ENCODE measurements at places on chromosomes 13 and 19.
A peak's percentile ranks its signal among the peaks of the same experiment; 100 is the strongest.

- DNase-seq: no peak
Observed at GRCh38 chr13:90968166-90968904, 379.2 kb upstream of the MIR17HG start.

- no peak for DNase-seq
Observed at GRCh38 chr13:82165396-82166174, 1716.7 kb downstream of the SLITRK1 start.

GRCh38 chr19:40599902-40600569 lies 1.1 kb upstream of the LTBP4 start:
- DNase-seq: no peak

DNA sequence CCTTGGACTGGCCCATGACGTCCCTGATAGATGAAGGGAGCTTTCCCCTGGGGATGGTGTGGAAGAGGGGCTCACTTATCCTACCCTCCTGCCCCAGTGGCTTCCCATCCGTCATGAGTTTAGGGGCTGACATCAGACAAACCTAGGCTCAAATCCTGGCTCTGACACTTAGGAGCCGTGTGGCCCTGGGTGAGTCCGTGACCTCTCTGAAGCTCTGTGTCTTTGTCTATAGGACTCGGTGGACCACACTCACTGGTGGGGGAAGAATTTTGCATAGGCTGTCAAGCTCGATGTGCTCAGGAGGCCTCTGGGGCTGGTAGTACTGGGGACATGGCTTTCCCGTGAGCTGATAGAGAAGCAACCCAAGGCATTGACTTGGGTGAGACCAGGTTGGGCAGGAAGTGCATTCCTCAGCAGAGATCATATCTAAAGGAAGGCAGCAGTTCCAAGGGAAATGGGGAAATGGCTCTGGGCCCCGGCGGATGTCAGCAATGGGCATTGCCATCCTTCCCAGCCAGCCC lies 17.4 kb upstream of the AP1M2 start:
- no peak for DNase-seq

DNA sequence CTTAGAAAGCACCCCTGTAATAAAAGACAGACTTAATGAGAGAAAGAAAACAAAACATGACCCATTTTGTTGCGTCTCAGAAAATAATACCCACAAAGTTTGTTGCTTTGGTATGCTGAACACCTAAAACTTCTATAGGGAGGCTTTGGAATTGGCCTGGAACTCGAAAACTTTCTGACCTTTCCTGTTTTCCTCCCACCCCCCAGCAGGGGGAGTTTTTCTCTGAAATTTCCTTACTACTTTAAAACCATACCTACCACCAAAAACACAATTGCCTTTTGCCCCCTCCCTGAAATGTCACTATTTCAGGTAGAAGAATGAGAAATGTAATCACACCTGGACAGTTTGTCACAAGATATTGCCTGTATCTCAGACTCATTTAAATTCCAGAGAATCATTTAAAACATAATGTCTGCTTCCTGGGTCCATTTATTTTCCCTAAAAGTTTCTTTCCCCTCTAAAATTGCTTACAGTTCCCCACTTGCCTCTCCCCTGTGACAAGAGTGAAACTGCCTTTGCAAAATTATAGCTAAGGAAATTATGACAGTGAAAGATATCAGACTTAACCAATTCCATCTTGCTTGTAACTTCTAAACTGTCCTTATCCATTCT lies 2700.2 kb downstream of the PCDH9 start:
- DNase-seq: no peak

- no peak for DNase-seq
Observed at GRCh38 chr13:75421133-75421532, 60.8 kb downstream of the TBC1D4 start.

DNA sequence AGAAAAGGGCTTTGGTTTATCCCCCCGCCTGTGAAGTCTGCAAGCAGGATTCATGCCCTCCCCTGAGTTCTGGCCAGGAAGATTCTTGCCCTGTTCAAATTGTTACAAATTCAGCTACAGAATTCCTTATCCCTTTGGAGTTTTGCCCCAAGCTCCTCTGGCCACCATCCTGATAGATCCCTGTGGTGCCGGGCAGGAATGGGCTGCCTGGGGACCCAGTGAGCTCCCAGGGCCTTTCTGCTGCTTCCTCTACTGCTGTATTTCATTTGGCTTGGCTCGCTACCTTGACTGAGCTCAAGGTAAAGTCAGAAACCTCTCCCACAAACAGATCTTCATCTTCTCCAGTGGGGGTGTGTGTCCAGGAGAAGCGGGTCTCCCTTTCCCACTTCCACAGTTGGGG lies 194.6 kb upstream of the NBEA start:
- DNase-seq: no peak

DNA sequence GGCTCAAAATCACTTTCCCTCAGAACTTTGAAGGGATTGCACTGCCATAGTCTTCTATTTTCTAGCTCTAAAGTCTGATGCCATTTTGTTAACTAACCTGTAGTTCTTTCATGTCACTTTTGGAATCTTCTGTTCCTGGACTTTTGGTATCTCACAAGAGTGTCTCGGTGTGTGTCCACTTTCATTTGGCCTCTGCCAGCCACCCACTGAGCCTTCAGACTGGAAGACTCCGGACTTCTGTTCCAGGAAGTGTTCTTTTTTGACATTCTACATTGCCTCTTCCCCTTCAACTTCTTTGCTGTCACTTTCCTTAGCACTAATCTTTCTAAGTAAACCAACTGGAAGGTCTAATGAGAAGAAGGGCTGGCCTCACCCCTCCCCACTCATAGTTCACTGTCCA lies 25.0 kb upstream of the LAMP1 start:
- no peak for DNase-seq

- no peak for DNase-seq
Observed at GRCh38 chr13:41842036-41842620, 118.8 kb downstream of the VWA8 start.

GRCh38 chr13:100491164-100491842 lies 97.3 kb downstream of the GGACT start:
- no peak for DNase-seq

DNA sequence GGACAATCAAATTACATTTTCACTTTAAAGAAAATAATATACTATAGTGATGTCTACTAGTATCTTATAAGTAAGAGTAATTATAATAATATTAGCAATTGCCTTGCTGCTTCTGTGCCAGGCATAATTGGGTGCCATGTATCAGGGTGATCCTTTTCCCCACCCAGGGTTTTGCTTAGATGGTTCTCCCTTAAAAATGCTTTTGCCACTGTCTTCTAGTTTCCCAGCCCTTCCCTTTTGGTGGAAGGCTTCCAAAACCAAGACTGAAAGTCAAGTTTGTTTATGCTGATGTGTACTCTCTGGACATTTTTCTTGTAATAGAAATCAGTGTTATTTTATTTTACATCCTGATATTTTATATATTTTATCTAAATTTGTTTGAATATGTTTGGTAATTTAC lies 77.8 kb downstream of the ITGBL1 start:
- DNase-seq: no peak

GRCh38 chr13:60448907-60449510 lies 52.0 kb downstream of the TDRD3 start:
- peak; percentile 34 for DNase-seq

- peak; percentile 76 for DNase-seq
Observed at GRCh38 chr13:42883771-42884467, 102.5 kb downstream of the FAM216B start.

GRCh38 chr19:9797871-9798270 lies 21.0 kb downstream of the FBXL12 start:
- DNase-seq: no peak

- DNase-seq: no peak
Observed at GRCh38 chr13:44407379-44407778, 33.8 kb downstream of the SERP2 start.

DNA sequence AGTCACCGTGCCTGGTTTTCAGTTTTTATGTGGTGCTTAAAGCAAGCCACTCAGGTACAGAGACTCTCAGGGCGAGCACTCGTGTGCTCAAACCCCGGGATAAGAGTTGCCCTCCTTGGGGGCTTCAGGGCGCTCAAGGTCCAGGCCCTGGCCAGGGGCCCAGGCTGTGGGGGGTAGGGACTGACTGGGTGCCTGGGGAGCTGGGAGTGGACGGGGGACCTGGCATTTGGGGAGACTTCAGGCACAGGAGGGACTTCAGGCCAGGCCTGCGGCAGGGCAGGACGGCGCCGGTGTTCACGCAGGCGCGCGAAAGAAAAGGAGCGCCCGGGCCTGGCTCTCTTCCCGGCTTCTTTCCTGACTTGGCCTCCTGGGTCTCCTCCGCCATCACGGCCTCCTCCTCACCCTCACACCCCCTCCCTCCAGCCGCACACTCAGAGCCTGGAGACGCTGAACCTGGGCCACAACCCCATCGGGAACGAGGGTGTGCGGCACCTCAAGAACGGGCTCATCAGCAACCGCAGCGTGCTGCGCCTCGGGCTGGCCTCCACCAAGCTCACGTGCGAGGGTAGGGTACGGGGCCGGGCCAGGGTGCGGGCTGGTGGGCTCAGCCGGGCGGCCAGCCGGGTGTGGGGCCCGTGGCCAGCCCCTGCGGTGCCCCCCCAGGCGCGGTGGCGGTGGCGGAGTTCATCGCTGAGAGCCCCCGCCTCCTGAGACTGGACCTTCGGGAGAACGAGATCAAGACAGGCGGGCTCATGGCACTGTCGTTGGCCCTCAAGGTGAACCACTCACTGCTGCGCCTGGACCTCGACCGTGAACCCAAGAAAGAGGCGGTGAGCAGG lies 16.1 kb downstream of the NKPD1 start:
- no peak for DNase-seq

- no peak for DNase-seq
Observed at GRCh38 chr13:43797159-43797558, 10.4 kb upstream of the ENOX1 start.

- DNase-seq: peak; percentile 26
Observed at GRCh38 chr19:57103573-57104277, 16.1 kb upstream of the USP29 start.

DNA sequence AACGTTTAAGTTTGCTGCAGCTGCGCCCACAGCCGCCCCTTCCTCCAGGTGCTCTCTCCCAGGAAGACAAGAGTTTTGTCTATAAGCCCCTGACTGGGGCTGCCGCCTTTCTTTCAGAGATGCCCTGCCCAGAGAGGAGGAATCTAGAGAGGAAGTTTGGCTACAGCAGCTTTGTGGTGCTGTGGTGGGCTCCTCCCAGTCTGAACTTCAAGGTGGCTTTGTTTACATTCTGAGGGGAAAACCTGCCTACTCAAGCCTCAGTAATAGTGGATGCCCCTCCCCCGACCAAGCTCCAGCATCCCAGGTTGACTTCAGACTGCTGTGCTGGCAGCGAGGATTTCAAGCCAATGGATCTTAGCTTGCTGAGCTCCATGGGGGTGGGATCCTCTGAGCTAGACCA lies 6.4 kb upstream of the ERICH6B start:
- DNase-seq: no peak

- DNase-seq: no peak
Observed at GRCh38 chr13:39875111-39875987, 219.9 kb downstream of the COG6 start.

GRCh38 chr13:110121422-110122083 lies 185.4 kb downstream of the COL4A1 start:
- no peak for DNase-seq

- DNase-seq: no peak
Observed at GRCh38 chr13:111993691-111994090, 73.3 kb upstream of the SOX1 start.

GRCh38 chr13:29438769-29439168 lies 156.7 kb downstream of the SLC7A1 start:
- no peak for DNase-seq

- no peak for DNase-seq
Observed at GRCh38 chr19:39405958-39406655, 540 bp upstream of the ZFP36 start.

- no peak for DNase-seq
Observed at GRCh38 chr19:50633973-50634372, 5.7 kb downstream of the SYT3 start.

DNA sequence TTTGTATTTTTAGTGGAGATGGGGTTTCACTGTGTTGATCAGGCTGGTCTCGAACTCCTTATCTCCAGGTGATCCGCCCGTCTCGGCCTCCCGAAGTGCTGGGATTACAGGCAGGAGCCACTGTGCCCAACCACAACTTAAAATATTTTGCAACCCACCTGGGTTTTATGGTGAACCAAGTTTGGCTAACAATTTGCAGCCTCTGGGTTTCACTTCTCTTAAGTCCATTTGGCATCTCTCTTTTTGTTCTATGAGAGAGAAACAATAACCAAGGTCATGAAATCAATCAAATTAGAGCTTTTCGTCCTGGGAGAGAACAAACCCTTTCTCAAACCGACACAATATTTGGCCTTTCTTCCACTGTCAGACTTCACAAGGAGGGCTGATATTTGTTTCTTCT lies 5.6 kb upstream of the SMAD9 start:
- DNase-seq: no peak

DNA sequence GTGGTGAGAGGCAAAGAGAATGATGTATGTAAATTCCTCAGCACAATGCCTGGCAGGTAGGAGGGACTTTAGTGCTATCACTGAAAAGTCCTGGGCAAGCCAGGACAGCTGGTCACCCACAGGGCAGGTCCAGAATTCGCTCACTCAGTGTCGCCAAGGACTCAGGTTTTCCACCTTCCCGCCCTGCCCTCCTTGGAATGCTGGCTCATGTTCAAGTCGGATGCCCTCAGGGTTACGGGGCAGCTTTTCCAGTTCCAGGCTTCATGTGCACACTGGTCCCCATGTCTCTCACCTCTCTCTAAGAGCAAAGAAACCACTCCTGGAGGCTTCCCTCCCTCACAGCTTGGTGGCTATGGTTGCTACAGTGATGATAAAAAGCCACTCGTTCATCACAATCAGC lies 24.8 kb upstream of the NAXD start:
- no peak for DNase-seq

- peak; percentile 91 for DNase-seq
Observed at GRCh38 chr19:47391510-47392223, 27.7 kb downstream of the MEIS3 start.

DNA sequence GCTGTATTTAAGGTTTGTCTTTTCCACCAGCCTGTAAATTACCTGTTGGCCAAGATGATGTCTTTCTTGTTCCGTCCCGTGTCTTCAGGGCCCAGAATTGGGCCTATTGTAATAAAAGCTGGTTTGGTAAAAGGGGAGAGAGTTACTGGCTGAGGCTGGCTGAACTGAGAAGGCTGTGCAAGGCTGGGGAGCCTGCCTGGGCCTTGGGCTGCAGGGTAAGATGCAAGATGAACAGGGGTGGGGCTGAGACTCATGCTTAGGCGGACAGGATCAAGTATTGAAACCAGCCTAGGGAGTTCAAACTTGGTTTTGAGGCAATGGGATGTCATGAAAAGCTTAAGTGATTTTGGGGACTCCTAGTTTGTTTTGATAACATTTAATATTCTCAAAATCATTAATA lies 142.3 kb downstream of the PCCA start:
- no peak for DNase-seq

- DNase-seq: no peak
Observed at GRCh38 chr19:11088506-11089253, 583 bp upstream of the LDLR start.

DNA sequence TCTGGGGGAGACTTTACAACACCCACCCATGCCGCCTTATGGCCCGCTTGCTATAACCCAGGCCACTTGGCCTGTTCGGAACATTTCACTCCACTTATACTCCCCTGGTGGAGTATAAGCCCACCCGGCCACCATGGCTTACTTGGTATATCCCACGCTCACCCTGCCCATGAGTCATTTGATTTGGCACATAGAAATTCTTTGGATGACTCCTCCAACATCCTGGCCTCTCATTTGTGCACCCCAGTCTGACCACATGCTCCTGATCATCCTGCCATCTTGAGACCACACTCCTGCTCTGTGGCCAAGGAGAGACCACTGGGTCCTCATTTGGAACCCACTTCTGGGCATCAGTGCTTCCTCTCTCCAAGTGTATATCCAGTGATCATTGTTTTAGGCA lies 5.2 kb downstream of the SPACA6 start:
- no peak for DNase-seq

- DNase-seq: no peak
Observed at GRCh38 chr13:67045357-67045756, 184.8 kb downstream of the PCDH9 start.

Measured in NCI-H1694 (cell line).